ENCODE measurements at places on chromosomes 2 and 18. TPM values are rescaled to one million over a fixed set of nuclear protein-coding genes. Genes with fewer than 3 reads are reported as not detected.

DNA sequence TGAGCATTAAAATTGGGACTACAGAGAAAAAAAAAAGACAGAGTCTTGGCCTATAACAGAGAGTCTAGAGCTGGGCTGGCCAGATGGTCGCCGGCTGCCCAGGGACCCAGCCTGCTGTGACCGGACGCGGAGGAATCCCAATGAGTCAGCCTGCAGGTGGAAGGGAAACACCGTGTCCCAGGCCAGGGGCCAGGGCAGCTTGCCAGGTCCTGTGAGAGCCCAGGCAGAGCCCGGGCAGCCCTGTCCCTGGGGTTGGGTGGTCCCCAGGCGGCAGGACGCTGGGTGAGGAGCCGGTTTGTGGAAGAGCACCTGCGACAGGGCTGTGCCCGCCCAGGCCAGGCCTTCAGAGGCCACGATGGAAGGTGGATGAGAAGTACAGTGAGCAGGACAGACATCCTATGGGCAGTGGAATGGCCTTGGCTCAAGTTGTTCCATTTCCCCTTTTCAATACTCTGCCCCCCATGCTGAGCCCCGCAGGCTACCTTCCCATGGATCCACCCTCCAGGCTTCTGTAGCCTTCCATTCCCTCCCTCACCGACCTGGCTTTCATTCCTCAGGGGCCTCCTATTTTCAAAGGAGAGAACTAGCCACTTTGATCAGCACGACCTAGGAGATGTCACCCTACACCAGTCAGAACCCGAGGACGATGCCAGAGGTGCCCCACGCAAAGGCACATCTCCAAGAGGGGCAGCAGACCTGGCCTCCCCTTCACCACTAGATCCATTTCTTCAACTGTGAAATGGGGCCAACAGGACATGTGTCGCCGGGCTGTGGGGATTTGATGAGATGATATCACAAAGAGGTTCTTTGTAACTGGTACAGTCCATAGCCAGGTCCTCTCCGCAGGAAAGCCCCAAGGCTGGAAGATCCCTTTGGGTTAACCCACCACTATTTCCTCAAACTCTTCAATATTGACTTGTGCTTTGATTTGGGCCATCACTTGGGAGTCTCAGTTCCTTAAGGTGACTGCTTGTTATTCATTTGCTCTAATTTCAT is 87.5 kb downstream of the POLR1A start:
- DNase-seq: no peak

DNA sequence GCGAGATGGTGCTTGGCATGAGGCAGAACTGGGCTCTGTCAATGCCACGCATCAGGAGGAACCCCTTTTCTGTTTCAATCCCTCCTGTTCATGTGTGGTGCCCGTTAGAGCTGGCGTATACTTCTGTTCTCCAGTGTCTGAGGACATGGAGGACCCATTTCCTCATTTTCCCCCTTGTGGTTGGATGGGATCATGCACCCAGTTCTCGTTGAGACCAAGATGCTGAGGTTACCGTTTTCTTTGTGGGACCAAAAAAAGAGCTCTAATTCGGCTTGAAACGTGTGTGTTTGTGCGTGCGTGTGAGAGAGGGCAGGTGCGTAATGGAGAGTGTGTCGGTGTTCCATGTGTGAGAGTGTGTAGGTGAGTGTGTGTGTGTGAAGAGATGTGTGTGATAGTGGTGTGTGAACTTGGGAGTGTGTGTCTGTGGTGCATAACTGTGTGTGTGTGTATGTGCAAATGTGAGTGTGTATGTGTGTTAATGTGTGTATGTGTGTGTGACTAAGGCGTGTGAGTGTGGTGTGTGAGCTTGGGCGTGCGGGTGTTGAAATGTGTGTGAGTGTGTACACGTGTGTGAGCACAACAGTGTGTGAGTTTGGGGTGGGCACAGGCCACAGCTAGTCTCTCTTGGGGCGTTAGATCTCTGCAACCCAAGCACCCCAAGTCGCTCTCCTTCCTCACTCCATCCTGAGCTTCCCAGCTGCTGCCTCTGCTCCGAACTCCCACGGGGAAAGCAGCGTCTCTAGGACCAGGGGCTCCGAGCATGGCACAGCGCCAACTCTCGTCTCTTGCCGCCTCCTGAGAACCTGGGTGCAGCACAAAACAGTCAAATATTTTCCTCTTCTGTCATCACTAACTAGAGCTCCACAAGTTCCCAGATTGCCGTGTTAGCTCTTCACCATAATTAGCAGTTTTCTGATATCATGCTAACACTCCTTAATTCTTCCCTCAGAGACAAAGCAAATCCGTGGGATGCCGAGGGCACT is 75.8 kb downstream of the LONRF2 start:
- DNase-seq: no peak

- DNase-seq: no peak
Measured at GRCh38 chr2:59726228-59727120, 827.0 kb downstream of the BCL11A start.

DNA sequence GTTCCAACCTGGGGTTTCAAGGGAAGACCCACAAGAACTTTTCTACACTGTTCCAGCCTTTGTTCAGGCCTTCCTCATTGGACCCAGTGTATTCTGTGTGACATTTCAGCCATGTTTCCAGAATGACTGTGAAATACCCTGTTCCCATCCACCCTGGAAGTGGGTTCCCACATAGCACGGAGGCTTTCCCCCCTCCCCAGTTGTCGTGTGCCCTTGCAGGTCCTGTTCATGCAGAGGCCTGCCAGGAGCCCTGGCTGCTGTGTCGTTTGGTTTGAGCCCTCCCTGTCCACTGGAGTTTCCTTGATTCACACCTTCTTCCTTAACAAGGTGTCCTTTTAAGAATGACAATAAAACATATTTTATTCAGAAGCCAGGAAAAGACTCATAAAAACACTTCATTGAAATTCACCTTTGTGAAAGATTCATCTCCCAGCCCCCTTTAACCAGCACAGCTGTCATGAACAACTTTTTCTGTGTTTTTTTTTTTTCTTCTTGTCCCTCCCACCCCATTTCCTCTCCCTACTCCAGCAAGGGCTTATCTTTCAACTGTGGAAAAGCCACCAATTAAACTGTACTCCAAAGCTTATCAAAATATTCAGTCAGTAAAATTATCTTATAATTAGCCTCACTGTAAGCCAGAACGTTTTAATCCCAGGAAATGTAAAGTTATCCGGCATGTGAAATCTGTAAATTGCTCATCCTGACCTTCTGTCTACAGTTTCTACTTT is 106.4 kb downstream of the ACOXL start:
- no peak for DNase-seq

SCTR gene
- polyA plus RNA-seq: not detected

AGAP1 gene
- 12.8 TPM for polyA plus RNA-seq

GATA6 gene
- 40.1 TPM for polyA plus RNA-seq

- no peak for DNase-seq
Measured at GRCh38 chr2:71736986-71737385, 283.6 kb downstream of the DYSF start.

GRCh38 chr2:8604262-8604661 is 77.6 kb upstream of the ID2 start:
- no peak for DNase-seq

GRCh38 chr2:134581877-134582546 is 136.8 kb downstream of the TMEM163 start:
- no peak for DNase-seq

LINC00305 gene
- not detected for polyA plus RNA-seq

PPP1R7 gene
- polyA plus RNA-seq: 83.2 TPM

DNA sequence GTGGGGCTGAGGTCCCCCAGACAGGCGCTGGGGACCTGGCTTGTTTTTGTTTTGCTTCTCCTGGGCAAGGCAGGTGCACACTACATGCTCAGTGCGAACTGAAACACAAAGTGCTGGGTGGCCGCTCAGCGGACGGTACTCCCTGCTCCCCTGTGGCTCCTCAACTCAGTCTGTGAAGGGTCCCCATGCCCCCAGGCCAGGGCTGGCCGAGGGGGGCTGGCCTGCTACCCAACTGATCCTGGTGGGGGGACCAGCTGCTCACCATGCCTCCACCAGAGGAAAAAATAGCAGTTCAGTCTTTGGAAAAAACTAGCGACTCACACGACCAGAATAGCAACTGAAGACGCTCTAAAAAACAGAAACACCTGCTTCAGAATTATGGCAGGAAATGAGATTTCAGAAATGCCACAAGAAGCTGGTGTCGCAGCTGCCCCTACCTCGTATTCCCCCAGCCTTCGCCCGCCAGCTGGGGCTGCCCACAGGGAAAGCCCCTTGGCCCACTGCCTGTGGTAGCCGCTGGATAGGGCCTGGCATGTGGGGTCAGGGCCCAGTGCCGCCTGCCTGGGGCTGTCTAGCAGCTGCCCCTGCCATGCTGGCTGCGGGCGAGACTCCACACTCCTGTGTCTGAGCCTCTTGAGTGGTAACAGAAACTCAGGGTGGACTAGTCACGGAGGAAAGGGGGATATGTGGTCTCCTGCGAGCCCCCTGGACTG is 43.7 kb downstream of the MEX3C start:
- no peak for DNase-seq

ZFP36L2 gene
- 145 TPM for polyA plus RNA-seq

- DNase-seq: no peak
Measured at GRCh38 chr2:222264791-222265320, 33.9 kb downstream of the PAX3 start.

TCF23 gene
- polyA plus RNA-seq: 0.08 TPM

DNA sequence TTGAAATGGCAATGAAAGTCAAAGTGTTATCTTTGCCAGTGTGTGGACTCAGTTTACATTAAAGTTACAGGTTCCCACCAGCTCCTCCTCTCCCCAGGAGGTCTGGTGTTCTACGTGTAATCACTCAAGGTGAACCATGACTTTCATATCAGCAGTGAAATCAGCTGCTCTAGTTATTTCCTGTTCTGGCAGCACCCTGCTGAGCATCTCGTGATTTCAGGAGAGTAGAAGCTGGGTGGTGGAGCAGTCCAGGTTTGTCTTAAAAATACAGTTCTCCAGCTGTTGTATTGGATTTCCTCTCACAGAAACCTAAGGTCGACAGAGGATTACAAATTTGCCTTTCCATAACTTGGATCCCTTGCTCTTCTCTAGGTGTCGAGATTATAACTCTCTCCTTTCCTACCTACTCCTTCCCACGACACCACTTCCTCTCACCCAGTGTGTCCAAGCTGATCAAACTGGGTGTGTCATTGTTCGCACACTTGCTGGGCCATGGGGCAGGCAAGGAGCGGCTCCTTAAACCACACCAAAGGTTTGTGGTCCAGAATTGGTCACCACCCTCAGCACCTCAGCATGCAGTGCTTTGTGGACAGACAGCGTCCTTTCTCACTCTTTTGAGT is 13.0 kb upstream of the ARHGAP25 start:
- no peak for DNase-seq

GRCh38 chr2:163779970-163780597 is 44.3 kb upstream of the FIGN start:
- DNase-seq: no peak

DNA sequence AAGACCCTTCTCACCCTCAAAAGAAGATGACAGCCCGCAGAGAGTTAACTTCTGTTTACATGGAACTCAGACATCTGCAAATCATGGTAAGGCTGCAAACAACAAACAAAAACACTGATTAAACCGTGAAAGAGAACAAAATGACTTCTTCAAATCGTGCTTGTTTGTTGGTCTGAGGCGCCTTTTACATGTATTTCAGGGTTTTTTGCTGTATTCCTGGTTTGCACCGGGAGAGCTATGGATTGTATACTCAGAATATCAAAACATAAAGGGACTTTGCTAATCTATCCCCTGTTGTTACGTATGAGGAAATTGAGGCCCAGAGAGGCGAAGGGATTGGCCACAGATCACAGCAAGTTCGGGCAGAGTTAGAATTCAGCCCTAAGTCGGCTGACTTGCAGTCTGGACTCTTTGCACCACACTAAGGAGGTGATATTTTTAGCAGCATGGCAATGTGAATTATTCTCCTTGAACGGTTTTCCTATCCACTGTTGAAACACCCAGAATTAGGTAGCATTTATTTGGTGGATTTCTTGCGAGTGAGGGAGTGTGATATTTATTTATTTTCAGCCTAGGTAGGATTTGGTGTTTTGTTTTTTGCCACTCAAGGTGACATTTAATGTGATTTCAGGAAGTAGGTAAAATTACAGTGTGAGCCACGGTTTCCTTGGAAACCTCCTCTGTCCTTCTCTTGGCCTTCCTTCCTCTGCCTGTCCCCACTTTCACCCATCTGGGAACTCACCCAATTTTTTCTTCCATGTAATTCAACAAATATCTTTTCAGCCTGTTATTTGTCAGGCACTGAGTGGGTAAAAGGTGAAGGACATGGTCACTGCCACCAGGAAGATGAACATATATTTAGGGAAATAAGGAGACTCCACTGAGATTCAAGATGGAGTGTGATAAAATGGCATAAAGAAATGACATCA is 980 bp upstream of the PDE6D start:
- no peak for DNase-seq

GRCh38 chr2:98086491-98087446 is at the start of gene VWA3B:
Gene VWA3B (plus strand): TSS chr2:98087167. CDS start chr2:98093093, 5,926 bp downstream.
- DNase-seq: peak; percentile 6

- DNase-seq: no peak
Measured at GRCh38 chr2:153408710-153409385, 69.7 kb downstream of the RPRM start.

DNA sequence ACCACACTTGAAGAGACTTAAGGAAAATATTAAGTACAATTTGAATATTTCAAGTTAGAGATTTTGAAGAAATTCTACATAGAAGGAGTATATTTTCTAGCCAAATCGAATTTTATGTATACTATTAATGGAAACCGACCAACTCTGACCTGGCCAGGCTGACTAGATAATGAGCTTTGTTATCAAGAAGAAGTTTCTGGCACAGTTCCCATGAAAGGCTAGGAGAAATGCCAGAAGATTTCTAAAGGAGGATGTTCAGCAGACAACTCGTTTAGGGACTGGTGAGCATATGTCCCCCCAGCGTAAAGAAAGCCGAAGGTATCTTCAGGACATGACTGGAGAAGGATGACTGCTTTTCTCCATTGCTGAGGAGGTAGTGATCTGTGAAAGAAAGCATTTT is 127.3 kb downstream of the DIS3L2 start:
- no peak for DNase-seq

DNA sequence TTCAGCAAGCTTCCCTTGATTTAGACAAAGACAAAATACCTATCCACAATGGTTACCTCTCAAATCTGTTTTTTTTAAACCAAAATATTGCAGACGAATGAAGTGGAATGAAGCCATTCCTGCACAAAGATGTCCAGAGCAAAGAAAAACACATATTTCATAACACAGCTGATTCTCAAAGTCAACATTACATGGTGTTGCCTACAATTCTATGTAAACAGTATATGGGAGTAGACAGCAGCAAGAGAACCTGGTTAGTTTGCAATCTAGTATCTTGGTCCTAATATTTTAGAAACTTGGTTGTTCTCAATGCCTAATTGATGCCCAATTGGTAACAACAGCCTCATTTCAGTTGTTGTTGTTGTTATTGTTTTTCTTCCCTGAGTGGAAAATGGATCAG is 1240.9 kb upstream of the CHAC2 start:
- no peak for DNase-seq

- DNase-seq: no peak
Measured at GRCh38 chr18:76232779-76233178, 262.3 kb downstream of the ZNF516 start.

MEP1B gene
- polyA plus RNA-seq: not detected

DNA sequence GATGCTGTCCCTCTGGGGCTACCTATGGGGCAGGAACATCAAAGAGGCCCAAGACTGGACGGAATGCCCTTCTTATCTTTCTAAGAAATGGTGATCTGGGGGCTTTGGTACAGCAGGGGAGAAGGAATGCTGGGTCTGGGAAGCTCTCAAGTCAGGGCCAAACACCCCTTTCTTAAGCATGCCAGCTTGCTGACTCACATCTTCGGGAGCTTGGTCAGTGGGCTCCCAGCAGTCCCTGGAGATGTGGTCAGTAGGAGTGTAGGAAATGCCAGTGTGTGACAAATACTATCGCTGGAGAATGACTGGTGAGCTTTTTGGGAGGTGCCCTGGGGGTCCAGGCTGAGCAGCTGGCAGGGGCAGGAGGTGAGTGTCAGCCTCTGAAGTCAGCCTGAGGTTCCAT is 105.0 kb upstream of the CDC42EP3 start:
- DNase-seq: no peak

- DNase-seq: no peak
Measured at GRCh38 chr2:63926815-63927214, 85.1 kb downstream of the UGP2 start.

Measured in urinary bladder (tissue), 4 donors.